Cardiac septum (tissue), 1 donor: ENCODE measurements at places on chromosomes 1 and 21. TPM values are rescaled to one million over a fixed set of nuclear protein-coding genes. Genes with fewer than 3 reads are reported as not detected.
A peak's percentile ranks its signal among the peaks of the same experiment; 100 is the strongest.

DNA sequence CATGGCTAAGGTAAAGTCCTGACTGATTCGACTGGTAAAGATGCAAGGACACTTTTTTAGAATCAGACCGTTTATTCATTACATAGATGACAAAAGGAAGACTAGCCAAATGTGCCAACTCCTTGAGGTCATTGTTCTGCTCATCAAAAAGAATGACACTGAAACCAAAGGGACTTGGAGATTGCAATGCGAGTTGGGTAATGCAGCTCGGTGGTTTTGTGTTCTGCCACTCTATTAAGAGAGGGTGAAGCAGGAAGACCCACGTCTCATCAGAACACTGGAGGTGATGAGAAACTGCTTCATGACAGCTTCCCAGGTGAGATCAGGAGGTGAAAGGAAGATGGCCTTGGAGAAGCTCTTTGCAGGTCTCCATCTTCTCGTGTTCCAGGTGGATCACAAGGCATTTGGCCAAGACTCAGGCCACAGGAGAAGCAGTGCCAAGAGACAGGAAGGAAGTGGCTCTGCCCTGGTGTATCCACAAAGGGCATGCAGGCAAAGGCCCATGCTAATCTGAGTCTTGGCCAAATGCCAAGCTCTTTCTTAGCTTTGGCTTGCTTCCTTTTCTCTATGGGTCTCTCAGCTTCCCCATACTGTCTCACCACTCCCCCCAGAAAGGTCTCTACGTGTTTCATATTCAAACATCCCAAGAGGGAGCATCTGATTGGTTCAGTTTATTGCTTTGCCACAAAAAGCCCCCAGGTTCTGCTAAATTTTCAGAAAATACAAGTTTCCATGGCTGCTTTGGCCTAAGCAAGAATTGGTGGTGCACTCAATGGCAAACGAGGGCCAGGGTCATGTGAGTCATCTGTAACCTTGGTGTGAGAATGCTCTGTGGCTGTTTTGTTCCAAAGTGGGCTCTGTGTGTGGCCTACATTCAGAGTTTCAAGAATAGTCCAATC is 5.7 kb upstream of the CCT8 start:
- DNase-seq, result no peak

DNA sequence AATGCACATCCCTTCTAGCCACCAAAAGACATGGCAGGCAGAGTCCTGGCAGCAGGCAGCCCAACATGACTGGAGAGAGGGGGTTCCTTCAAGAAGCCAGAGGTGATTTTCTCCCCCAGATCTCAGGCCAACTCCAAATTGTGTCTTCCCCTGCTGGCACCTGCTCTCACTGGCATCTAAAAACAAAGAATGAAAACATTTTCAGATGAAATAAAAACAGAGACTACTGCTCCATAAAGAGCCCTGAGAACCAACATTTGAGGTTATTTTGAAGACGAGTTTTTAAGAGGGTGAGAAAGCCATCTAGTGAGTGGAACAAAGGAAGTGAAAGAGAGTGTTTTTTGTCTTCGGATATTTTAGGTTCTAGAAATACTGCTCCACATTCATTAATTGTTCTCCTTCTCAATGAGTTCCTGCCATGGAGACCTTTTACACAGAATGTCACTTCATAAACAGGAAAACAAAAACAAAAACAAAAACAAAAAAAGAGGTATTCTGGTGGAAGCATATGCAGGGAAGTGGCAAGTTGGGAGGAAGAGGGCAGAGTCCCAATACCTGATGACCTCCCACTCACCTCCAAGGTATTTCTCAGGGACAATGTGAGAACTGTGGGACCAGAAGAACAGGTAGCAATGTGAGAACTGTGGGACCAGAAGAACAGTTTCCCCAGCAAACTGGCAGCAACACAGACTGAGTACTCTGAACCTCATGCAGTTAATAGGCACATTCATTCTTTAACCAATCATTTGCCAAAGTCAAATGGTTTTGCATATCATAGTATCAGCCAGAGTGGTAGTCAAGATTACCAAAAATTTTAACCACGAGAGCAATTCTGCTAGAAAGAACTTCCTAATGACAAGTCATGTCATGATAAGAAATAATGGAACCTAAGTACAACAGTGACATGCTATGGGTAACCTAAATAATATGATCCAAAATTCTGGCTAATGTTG is 50.0 kb downstream of the KIAA0319L start:
- no peak for DNase-seq

DNA sequence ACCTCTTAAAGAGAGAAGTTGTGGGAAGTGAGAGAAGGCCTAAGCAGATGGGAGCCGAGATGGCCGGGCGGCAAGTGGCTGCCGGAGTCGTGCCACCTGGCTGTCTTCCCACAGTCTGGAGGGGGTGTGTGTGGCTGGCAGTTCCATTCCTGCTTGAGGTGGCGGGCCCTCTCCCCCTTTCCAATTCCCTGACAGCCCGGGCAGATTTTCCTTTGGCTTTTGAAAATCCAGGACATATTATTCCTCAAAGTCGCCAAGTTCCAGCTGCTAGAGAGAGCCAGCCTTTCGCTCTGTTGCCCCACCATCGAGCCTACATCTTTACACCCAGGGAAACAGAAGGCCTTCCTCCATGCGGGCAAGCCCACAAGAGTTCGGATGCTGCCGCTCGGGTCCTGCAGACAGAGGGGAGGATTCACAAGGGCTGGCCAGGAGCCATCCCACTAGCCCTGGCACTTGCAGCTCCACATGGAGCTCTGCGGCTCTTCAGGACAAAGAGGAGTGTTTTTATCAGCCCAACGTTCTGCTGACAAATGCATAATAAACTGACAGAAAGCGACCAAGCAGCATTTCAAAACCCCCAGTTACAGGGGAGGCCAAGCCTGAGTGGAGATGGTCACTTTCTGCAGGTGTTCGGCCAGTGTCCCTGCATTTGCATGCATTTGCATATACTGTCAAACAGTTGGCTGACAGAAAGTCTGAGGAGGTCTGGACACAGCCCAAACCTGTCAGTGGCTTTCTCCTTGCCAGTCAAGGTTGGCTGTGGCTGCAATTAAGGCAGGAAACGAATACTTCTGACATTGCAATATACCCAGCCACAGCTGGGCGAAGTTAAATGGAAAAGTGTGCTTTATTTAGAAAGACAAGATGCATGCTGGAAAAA is 45.9 kb downstream of the OLIG1 start:
- no peak for DNase-seq

DNA sequence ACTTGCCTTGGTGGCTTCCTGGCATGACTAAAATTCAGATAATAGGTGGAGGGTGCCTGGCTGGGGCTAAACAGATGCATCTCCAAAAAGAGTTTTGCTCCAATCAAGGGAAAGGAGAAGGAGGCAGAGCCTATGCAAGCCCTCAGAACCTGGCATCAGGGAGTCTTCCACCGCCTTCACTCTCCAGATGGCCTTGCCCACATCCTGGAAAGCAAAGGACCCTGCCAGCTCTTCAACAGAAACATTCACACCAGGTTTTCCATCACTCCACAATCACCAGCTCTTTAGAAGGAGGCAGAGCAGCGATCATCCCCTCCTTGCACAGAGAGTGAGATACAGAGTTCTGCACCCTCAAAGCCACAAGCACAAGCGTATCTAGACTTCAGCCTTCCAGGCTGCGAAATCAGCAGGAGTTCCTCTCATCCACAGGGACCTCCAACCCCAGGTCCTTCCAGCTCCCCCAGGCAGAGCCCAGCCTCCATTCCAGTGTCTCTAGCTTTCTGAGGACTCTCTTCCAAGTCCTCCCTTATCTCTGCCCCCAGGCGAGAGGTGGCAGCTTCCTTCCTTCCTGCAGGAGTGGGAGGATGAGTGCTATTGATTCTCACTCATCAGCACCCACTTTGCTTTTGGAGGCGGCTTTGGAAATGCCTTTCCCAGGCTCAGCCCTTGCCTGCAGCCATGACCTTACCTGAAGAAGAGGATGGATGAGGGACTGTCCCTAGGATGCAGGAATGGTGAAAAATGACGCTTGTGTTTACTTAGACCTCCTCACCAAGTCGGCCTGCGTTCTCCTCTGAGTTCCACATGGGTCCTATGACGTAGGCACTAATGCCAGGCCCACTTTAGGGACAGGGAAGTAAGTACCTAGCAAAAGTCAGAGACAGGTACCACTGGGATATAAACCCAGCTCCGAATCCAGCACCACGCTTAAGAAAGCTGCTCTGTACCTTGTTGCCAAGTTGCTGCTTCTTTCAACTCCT is 75.4 kb downstream of the RIPK4 start:
- DNase-seq, result no peak

Gene CD53
- 5.2 TPM for total RNA-seq

DNA sequence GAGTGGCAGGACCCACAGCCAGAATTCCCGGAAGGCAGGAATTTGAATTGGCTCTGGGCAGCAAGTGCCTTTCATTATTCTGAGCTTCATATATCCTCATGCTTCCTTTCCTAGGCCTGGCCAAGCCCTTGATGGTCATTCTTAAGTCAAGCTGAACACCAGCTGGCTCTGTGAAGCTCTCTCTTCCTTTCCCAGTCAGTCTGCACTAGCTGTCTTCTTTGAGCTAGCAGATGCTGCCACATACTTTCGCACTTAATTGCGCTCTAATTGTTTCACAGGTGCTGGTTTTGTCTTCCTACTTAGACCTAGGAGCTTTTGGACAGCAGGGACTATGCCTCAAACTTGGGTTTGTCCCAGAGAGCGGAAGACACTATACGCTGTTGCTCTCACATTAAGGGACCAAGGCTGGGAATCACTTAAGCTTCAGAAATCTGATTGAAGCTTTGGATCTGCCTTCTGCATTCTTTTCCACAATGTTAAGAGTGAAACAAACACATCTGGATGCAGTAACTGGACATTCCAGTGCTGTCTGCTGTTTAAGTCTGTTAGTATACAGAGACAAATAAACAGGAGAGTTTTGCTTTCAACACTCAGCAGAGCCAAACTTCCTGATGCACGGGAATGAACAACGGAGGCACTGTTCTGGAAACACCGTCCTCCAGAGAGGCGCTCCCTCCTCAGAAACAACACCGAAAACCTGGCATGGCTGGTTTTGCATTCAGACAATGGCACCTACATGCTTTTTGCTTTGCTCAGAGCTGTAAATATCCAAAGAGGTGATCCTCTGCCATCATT is 2.2 kb downstream of the TLR5 start:
- no peak for DNase-seq

Gene PDPN
- total RNA-seq, result 14.9 TPM

DNA sequence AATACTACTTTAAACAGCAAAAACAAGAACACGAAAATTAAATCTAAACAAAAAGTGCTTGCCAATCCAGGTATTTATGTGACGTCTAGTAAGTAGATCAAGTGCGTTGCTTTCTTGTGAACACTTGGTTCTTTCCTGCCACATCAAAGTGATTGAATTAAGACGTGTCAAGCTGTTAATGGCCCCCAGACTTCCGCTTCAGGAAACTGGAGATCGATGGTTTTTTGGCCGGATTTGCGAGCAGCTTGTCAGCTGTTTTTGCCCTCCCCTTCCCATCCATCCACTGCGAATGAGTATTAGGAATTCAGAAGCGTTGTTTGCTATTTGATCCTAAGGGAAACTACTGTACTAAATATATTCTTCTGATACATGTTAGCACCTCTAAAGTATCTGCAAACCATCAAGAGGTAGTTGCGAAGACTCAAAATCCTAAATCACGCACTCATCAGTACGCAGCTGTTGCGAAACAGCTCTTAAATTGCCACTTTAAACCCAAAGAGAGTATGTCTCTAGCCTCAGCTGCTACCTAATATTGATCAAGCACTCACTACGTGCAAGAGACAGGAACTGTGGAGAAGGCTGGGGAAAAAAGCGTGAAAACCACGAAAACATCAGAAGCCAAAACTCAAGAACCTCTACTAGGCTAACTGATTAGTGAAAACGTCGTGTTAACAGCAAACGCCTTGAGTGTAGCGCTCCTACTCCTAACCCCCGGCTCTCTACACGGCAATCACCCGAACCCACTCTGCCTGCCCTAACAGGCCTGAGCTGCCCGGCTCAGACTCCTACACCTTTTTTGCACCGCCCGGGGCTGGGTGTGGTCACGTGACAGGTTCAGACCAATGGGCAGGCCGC is 473 bp upstream of the BRDT start:
- DNase-seq, result no peak

Gene PPT1
- 31.1 TPM for total RNA-seq

DNA sequence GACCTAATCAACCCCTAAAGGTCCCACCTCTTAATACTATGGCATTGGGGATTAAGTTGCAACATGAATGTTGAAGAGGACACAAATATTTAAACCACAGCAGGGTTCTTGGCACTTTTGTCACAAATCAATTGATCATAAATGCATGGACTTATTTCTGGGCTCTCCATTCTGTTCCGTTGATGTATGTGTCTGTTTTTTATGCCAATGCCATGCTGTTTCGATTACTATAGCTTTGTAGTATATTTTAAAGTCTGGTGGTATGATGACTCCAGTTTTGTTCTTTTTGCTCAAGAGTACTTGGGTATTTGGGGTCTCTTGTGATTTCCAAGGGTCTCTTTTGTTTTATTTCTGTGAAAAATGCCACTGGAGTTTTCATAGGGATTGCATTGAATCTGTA is 34.7 kb upstream of the PLA2G2A start:
- DNase-seq, result no peak

Gene GPR89A
- total RNA-seq, result 9.3 TPM

Gene GLMN
- total RNA-seq, result 5.8 TPM

Gene PTGS2
- 0.81 TPM for total RNA-seq

Gene CACNA1E
- 0.24 TPM for total RNA-seq

GRCh38 chr1:115839679-115840237 is 1.2 kb downstream of the NHLH2 start:
- no peak for DNase-seq

- DNase-seq, result peak; percentile 82
These were observed 37.4 kb downstream of the UBE2T start for GRCh38 chr1:202304375-202304774.

DNA sequence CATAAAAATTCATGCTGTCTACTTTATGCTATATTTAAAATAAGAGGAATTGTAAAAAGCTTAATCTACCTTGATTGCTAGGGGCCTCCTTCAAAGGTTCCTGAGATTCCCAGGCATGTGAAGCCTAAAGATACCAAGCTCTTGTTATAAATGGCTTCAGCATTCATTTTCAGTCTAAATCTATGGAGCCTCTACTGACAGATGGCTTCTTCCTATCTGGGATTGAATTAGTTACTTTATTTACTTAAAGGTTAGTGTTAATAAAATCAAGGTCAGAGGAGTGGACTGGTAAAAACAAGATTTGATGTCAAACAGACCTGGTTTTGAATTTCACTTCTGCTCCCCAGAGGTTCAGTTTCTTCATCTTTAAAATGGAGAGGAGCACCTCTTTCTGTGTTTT is 93.7 kb downstream of the TNNI3K start:
- DNase-seq, result no peak

Gene RCSD1
- 32.7 TPM for total RNA-seq

- DNase-seq, result no peak
These were observed 11.8 kb upstream of the ALG14 start for GRCh38 chr1:95084317-95085176.

DNA sequence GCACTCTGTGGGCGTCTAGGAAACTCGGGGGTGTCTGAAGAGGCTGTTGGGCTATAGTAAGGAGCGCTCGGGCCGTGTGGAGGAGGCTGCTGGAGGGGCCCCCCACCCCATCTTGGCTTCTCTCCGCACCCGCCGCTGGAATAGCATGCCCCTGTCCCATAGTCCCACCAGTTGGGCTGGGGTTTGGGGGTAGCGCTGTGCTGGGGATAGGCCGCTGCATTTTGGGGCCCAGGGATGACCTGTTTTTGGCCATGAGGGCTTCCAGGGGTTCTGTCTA is 511 bp downstream of the EFNA3 start:
- DNase-seq, result no peak

Gene LCE2B
- not detected for total RNA-seq
